ENCODE measurements at places on chromosomes 16 and 17. TPM values are rescaled to one million over a fixed set of nuclear protein-coding genes. Genes with fewer than 3 reads are reported as not detected.
A peak's percentile ranks its signal among the peaks of the same experiment; 100 is the strongest.

Gene CCDC78
- 3.0 TPM for total RNA-seq

DNA sequence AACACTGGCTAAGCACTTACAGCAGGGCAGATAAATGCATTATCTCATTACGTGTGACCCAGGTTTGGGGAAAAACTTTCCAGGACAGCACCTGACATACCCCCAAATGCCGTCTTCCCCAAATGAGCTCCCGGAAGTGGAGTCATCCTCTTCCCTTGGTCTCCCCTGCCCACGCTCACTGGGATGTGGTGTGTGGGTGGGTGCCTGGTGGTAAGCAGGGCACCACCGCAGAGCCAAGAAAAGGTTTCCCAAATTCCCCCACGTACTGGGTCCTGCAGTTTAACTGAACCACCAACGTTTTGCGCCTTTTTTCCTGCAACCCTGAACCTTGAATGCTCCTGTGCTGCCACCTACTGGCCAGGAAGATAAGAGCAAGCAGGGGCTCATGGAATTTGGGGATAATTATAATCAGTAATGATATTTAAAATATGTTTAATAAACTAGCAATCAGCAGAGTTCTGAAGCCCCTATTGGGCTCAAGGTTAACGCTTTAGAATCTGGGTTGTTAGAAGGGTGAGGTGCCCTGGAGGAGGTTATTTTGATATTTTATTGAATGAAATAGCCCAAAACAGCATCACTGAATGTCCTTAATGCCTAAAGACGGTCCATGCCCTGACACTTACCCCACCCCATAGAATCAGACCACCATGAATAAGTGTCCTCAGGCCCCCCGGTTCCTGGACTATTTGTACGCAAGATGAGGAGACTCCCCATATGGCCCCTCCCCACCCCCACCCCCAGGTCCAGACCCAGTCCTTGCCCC, 8.0 kb downstream of the SPPL2C start:
- peak; percentile 61 for DNase-seq

GRCh38 chr17:6508519-6509030, 47.8 kb downstream of the PITPNM3 start:
- DNase-seq = no peak

GRCh38 chr17:1511756-1512321, 4.6 kb downstream of the INPP5K start:
- DNase-seq = no peak

GRCh38 chr17:5237541-5238016, 2.9 kb upstream of the SCIMP start:
- peak; percentile 60 for DNase-seq

Gene GH2
- total RNA-seq = not detected

DNA sequence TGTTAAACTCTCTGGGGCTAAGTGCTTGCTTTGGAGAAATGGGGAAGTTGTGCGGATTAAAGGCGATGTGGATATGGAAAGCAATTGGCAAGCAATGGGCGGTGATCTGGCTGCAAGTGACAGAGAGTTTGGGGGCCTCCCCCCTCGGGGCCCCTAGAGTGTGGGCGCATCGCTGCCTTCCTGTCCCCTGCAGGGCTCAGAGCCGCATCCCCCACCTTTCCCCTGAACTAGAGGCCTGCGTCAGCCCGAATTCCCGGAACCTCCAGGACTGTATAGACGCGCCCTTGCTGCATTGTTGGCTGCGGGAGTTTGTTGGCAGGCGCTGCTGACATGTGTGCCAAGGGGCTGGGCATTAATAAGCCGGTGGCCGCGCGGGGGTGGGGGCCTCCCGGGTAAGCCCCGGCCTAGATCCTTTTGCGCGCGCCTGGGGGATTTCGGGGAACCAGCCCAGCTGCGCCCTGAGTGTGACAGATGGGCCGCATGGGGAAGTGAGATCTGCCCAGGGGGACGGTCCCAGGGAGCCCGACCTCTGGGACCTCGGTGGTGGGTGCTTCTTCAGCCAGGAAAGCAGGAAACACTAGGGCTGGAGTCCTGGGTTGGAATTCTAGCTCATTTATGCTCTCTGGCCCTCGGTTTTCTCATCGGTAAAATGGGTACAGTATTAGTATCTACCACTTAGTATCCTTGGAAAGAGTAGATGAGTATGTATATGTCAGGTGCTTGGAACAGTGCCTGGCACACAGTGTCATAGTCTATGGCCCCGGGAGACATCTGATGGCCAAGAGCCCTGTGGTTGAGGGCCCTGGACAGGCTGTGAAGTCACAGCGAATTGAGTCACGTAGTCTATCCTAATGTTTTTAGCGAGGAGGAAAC, 1.0 kb downstream of the EEF2K start:
- DNase-seq = peak; percentile 71
